Activated CD4-positive, alpha-beta T cell treated with anti-CD3 and anti-CD28 coated beads, Interleukin-2, amount 10 ng/mL, durations not matched to agents 7 days and 5 days (primary cell): ENCODE measurements at places on chromosomes 5 and 9. TPM values are rescaled to one million over a fixed set of nuclear protein-coding genes. Genes with fewer than 3 reads are reported as not detected.
A peak's percentile ranks its signal among the peaks of the same experiment; 100 is the strongest.

Gene CDH6
- not detected for total RNA-seq

Gene COL15A1
- total RNA-seq, result 0.12 TPM

Gene SCGB3A2
- total RNA-seq, result not detected

Gene BARHL1
- not detected for total RNA-seq

Gene SEMA5A
- 0.12 TPM for total RNA-seq

Gene SOHLH1
- not detected for total RNA-seq

Gene MRPS27
- 63.4 TPM for total RNA-seq

GRCh38 chr5:133017964-133018363, 8.4 kb downstream of the ZCCHC10 start:
- H3K36me3 ChIP-seq, result peaks cover 34% of the 10 kb centered on the region
- H3K4me1 ChIP-seq, result no peaks in the 10 kb centered on the region
- no peaks in the 10 kb centered on the region for H3K27me3 ChIP-seq
- H3K27ac ChIP-seq, result no peak overlapping the region
- H3K4me3 ChIP-seq, result no peak overlapping the region

- no peak for DNase-seq
- H3K4me1 ChIP-seq, result no peaks in the 10 kb centered on the region
- no peak overlapping the region for H3K4me3 ChIP-seq
- H3K36me3 ChIP-seq, result no peaks in the 10 kb centered on the region
- H3K27me3 ChIP-seq, result peaks cover 8% of the 10 kb centered on the region
These were observed 144.5 kb upstream of the TNC start for GRCh38 chr9:115262477-115262876.

DNA sequence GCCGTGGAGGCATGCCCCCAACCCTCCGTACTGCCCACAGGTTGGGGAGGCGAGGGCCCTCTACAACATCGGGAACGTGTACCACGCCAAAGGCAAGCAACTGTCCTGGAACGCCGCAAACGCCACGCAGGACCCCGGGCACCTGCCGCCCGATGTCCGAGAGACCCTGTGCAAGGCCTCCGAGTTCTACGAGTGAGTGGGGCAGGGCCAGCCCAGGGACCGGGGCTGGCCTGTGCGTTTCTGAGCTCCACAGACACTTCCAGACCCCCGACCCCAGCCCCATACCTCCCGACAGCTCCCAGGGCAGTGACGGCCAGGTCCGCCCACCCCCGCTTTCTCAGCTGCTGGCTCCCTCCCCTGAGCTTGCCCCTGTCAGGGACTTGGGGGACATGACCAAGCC, 9.5 kb downstream of the GPSM1 start:
- H3K4me3 ChIP-seq, result no peak overlapping the region
- no peaks in the 10 kb centered on the region for H3K4me1 ChIP-seq

DNA sequence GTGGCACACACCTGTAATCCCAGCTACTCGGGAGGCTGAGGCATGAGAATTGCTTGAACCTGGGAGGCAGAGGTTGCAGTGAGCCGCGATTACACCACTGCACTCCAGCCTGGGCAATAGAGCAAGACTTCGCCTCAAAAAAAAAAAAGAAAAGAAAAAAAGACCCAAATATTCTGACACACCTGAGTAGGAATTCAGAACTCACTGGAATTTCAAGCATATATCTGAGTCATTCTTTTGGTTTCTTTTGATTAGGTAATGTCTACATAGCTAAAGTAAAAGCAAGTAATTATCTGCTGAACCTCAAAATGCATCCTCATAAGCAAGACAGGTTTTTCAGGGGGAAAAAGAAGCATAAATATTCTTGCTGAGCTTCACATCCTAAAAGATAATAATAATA, 35.9 kb downstream of the ANKRD31 start:
- no peaks in the 10 kb centered on the region for H3K36me3 ChIP-seq
- no peaks in the 10 kb centered on the region for H3K27me3 ChIP-seq
- no peak overlapping the region for H3K4me3 ChIP-seq

DNA sequence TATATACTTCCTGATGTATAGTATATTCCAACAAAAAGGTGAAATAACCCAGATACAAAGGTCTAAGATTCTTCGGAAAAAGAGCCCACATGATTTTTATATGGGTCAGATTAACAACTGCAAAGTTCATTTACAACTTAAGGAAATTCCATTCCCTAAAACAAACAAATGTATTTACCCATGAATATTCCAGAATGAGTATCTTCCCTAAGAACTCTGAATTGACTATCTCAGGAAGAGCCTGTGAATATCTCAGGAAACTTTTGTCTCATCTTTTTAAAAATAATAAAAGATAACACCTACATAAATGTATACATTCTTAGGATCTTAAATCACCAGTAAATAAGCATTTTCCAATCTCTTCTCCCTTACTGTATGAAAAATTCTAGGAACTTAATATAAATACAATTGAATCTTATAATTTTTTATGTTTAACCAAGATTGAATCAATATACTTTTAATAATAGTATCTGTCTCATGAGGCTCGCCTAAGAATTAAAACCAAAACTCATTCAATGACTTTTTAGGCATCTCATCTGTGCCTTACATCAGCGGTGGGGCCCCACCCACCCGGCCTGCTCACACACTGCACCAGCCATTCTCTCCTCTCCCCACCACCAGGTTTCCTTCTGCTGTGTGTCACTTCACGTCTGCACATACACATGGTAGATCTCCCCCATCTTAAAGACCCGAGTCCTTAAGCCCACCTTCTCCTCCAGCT, 78.1 kb downstream of the RAPGEF1 start:
- H3K27me3 ChIP-seq, result no peaks in the 10 kb centered on the region
- H3K4me1 ChIP-seq, result peaks cover 84% of the 10 kb centered on the region
- peak overlapping the region; percentile 67 for H3K27ac ChIP-seq
- peaks cover 35% of the 10 kb centered on the region for H3K36me3 ChIP-seq
- H3K4me3 ChIP-seq, result no peak overlapping the region
- peak; percentile 69 for DNase-seq

DNA sequence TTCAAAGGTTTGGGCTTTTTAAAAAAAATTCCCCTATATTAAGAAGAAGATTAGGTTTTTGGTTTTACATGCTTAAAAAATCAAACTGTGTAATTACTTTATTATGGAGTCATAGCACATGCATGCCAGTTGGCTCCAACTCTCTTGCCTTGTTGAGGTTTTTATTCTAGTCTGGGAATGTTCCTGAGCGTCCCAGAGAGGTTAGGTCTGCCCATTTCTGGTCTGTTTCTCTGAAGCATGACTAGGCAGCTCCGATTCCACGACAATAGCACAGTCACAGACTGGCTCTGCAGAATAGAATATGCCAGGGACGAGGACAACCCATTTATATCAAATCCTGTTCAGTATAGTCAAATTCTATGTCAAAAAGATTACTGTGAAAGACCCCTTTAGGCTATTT, 217.0 kb downstream of the PCSK5 start:
- no peak overlapping the region for H3K27ac ChIP-seq
- H3K36me3 ChIP-seq, result peaks cover 1% of the 10 kb centered on the region
- no peaks in the 10 kb centered on the region for H3K4me1 ChIP-seq
- H3K4me3 ChIP-seq, result no peak overlapping the region

GRCh38 chr5:82295959-82296531, 17.9 kb upstream of the RPS23 start:
- H3K27ac ChIP-seq, result no peak overlapping the region
- no peak for DNase-seq
- H3K27me3 ChIP-seq, result no peaks in the 10 kb centered on the region
- no peak overlapping the region for H3K4me3 ChIP-seq
- H3K36me3 ChIP-seq, result no peaks in the 10 kb centered on the region

DNA sequence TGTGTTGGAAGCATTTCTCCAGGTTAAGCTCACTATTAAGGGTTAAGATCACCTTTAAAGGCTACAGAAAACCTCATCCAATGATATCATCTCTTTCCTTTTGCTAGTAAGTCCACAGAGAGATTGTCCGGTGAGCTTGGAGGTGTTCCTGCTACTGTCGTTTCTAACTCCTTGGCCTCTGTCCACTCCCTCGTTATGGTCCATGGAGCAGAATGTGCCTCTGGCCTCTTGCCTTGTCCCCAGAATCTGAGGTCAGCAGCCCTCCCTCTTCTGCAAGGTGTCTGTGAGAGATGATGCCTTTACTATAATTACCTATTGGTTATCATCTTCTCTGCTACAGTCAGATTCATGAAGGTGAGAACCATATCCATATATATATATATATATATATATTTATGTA, 15.0 kb downstream of the ORM2 start:
- peaks cover 89% of the 10 kb centered on the region for H3K36me3 ChIP-seq
- no peak for DNase-seq
- H3K27ac ChIP-seq, result peak overlapping the region; percentile 7
- H3K27me3 ChIP-seq, result no peaks in the 10 kb centered on the region
- H3K4me3 ChIP-seq, result no peak overlapping the region
- peaks cover 38% of the 10 kb centered on the region for H3K4me1 ChIP-seq

GRCh38 chr5:154801083-154801482, 45.9 kb downstream of the LARP1 start:
- no peak overlapping the region for H3K4me3 ChIP-seq
- H3K27ac ChIP-seq, result no peak overlapping the region
- H3K4me1 ChIP-seq, result peaks cover 20% of the 10 kb centered on the region
- H3K27me3 ChIP-seq, result no peaks in the 10 kb centered on the region
- peaks cover 71% of the 10 kb centered on the region for H3K36me3 ChIP-seq

GRCh38 chr5:153517241-153517611, 26.8 kb downstream of the GRIA1 start:
- H3K4me3 ChIP-seq, result no peak overlapping the region
- no peak for DNase-seq
- no peaks in the 10 kb centered on the region for H3K27me3 ChIP-seq
- H3K4me1 ChIP-seq, result no peaks in the 10 kb centered on the region
- no peak overlapping the region for H3K27ac ChIP-seq

GRCh38 chr9:93115486-93116071, 18.5 kb downstream of the NINJ1 start:
- peaks cover 12% of the 10 kb centered on the region for H3K36me3 ChIP-seq
- no peak overlapping the region for H3K27ac ChIP-seq
- no peaks in the 10 kb centered on the region for H3K27me3 ChIP-seq
- H3K4me1 ChIP-seq, result peaks cover 26% of the 10 kb centered on the region
- DNase-seq, result no peak

DNA sequence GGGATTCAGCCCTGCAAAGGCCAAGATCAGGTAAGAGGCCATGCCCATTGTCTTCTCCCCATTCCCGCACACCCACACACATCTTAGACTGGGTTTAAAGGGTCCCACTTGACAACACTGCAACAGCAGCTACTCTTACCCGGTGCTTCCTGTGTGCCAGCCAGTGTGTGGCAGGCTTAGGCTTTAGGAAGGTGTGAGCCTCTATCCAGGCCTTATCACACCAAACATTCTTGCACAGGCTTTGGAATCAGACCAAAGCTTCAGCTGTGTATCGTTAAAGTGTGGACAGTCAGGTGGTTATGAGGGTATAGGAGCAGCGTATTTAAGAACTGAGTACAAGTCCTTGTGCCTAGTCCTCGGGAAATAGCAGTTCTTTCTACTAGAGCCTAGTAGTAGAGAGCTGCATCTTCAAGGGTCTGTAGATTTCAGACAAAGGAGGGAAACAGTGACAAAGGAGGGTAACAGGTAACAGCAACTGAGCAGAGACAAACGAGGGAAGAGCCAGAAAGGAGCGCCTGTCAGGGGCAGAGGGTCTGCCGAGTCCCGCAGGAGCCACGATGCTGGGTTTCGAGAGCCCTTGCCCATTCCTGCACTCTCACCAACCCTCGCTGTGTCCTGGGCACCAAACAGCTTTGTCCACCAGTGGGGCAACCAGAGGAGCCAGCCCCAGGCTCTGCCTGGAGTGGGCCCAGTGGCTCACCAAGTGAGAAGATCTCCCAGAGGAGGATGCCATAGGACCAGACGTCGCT, 30.9 kb downstream of the CSF1R start:
- no peak overlapping the region for H3K27ac ChIP-seq
- DNase-seq, result no peak
- H3K36me3 ChIP-seq, result peaks cover 17% of the 10 kb centered on the region
- H3K4me3 ChIP-seq, result no peak overlapping the region
